ACHN (cell line): ENCODE measurements at places on chromosomes 1 and 21.

- no peak for DNase-seq
These were observed 47.1 kb downstream of the ELK4 start for GRCh38 chr1:205584732-205585131.

DNA sequence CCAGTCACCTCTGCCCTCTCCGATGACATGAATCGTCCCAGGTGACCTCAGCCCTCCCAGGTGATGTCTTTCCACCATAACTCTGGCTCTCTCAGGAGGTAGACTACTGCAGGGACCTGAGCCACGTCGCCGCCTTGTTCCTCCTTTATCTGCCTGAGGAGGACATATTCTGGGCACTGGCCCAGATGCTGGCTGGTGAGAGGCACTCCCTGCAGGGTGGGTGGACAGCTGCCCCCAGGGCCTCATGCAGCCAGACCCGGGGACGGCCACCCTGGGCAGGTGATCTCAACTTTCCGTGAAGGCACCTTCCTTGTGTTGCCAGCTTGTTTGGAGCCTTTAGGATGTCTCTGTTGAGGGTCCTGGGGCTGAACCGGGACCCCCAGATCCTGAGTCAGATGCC is 13.9 kb upstream of the ZBTB17 start:
- no peak for DNase-seq

DNA sequence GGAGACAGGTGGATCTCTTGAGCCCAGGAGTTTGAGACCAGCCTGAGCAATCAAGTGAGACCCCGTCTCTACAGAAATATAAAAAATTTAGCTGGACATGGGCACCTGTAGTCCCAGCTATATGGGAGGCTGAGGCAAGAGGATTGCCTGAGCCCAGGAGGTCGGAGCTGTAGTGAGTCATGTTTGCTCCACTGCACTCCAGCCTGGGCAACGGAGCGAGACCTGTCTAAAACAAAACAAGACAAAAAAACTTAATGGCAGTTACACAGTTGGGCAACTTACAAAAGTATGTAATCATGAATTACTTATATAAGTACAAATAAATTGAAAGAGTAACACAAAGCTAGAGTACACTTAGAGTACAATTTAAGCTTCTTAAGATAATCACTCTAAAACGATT is 25.2 kb downstream of the RC3H1 start:
- DNase-seq, result peak; percentile 18

DNA sequence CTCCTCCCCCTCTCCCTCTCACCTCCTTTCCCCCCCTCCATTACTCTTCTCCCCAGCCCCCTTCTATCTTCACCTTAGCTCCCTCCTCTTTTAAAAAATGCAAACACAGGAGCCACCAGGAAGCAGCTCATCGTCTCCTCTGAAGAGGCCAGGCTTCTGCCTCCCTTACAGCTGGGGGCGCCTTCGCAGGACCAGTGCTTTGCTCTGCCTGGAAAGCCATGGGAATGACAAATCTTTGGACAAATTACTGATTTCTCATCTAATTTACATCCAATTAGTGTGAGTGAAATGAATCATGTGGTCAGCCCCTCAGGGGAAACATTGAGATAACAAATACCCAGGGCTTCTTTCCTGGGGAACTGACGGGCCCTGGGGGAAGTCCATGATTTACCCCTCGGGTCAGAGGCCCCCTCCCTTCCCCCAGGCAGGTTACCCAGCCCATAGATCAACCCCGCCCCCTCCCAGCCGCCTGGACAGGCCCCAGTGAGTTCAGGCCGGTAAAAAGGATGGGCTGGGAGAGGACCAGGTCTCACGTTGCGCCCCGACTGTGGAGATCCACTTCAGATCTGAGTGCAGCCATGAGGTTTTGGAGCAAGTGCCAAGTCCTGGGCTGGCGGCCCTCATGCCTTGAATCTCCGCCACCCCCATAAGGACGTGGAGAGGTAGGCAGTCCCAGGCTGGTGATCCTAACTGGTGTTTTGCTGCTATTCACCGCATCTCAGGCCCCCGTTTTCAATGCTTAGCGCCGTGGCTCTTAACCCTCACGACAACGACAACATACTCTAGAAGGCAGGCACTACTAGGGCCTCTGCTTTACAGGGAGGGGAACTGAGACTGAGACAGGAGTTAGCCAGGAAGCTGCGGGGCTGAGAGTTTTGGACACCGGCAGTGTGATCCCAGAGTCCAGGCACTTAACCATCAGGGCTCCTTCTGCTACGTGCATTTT is 300.8 kb downstream of the RRAGC start:
- DNase-seq, result no peak

- DNase-seq, result no peak
These were observed 66.9 kb upstream of the ATP1A1 start for GRCh38 chr1:116306102-116306501.

GRCh38 chr1:216815260-216816131 is 92.3 kb upstream of the ESRRG start:
- no peak for DNase-seq

DNA sequence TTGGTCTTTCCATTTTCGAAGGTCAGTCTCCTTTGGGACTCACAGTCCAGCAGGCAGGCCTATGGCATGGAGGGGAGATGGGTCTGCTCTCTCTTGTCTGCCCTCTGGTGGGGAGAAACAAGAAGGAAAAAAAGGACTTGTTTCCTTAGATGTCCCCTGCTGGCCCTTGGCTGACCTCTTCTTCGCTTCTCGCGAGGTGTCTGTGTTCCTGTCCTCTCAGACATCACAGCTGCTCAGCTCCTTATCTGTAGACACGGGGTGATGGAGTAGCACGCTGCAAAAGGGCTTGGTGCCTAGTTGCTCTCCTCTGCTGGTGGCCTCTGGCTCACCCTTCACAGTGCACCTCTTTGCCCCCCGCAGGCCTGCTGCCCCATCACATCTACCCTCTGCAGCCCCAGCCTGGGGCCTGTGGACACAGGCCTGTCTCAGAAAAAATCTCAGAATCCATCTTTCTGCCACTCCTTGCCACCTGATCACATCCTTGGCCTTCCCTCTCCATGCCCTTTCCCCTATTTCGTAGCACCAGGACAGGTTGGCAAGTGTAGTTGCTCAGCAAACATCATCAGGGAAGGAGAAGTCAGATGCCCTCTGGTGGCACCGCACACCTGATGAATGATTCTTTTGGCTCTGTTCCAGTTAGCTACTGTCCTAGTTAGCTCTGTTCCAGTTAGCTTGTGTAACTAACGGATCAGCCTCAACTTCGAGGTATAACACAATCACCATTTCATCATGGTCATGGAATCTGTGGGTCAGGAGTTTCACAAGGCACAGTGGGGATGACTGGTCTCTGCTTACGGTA is 18.7 kb upstream of the AK2 start:
- peak; percentile 85 for DNase-seq

- DNase-seq, result no peak
These were observed 31.8 kb upstream of the CDC14A start for GRCh38 chr1:100320311-100321099.

GRCh38 chr21:42252325-42252654 is 33.4 kb downstream of the ABCG1 start:
- DNase-seq, result no peak

DNA sequence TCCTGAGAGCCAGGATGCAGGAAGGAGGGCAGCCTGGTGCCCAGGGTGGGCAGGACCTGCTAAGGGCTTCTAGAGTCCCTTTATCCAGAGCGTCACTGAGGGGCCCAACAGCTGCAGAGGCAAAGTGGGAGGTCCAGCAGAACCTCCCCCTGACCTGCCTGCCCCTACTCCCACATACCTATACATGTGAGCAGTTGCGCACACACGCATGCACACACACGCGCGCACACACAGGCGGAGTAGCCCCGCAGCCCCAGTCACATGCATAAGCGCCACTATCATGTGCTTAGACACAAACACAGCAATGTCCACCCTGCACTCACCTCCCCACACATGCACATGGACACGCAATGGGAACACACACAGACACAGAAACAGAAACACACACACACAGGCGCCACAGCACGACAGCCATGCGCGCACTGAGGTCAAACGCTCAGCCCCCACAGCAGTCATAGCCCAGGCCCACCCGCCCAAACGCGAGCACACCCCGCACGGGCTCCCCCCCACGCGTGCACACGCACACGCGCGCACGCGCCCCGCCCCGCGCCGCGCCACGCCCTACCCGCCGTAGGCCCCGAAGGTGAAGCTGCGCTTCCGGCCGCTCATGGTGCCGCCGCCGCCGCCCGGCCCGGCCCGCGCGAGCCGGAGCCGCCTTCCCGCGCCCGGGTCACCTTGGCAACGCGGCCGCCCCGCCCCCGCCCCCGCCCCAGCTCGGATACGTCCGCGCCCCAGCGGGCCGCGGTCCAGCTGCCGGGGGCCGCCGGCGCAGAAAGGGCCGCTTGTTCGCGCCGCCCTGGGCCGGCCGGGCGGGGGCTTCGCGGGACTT is 17.7 kb downstream of the RAP1GAP start:
- DNase-seq, result peak; percentile 25

DNA sequence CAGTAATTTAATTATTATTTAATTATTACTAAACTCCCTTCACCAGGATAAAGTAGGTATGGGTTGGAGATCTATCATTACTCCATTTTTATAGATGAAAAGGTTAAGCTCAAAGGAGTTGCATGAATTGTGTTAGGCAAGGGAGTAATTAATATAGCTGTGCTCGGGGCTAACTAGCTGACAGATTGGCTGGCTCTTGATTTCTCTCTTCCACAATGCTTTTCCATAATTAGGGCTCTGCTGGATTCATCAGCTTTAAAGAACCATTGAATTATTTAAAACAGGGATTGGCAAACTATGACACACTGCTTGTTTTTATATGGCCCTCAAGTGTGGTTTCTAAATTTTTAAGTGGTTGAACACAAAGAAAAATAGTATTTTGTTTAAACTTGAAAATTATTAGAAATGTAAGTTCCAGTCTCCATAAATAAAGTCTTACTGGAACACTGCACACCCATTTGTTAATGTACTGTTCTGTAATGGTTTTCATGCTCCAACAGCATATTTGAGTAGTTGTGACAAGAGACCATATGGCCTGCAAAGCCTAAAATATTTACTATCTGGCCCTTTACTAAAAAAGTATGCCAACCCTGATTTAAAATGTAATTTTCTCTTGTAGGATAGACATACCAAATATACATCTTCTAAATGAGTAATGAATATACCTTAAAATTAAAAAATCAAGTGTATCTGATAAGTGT is 76.4 kb downstream of the GDAP2 start:
- no peak for DNase-seq

GRCh38 chr1:109846846-109847245 is 63.8 kb upstream of the CSF1 start:
- no peak for DNase-seq

DNA sequence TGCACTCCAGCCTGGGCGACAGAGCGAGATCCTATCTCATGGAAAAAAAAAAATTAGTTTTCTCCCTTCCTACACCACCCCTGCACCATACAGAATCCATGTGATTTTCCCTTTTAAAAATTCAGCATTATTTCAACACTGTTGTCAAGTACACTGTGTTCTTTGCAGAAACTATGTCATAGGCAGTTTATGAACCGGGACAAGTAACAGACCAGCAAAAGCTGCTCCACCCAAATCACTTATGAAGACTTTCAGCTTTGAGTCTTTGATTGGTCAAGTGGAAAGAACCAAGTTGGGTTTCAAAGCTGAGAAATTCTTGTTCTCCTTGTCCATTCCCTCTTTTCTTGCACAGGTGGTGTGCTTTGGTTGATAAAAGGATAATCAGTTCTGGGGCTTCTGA is 173.0 kb downstream of the CDC7 start:
- DNase-seq, result no peak

- DNase-seq, result no peak
These were observed 104.9 kb downstream of the PTGS2 start for GRCh38 chr1:186575348-186575747.

GRCh38 chr21:35416866-35417489 is 367.9 kb upstream of the RUNX1 start:
- no peak for DNase-seq

DNA sequence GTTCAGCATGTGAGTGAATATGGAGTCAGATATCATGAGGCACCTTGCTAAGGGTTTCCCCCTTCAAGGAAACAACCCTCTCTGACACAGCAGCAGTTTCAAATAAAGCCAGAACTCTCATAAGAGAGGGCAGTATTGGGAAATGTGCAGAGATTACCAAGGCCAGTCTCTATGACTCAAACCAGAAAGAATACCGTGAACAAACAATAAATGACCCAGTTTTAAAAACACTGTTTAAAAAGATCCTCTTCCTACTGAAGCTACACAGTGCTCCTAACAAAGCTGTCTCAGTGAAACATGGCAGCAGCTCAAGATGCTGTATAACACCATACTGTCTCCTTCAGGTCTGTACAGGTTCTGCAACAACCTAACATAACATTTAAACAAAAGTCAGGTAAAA is 102.6 kb downstream of the KIAA0319L start:
- no peak for DNase-seq

GRCh38 chr1:7555391-7556185 is 215.5 kb upstream of the VAMP3 start:
- no peak for DNase-seq

- DNase-seq, result no peak
These were observed 81.6 kb upstream of the KCNE2 start for GRCh38 chr21:34282223-34282622.

- DNase-seq, result no peak
These were observed 11.3 kb downstream of the MAP7D1 start for GRCh38 chr1:36166938-36167905.

DNA sequence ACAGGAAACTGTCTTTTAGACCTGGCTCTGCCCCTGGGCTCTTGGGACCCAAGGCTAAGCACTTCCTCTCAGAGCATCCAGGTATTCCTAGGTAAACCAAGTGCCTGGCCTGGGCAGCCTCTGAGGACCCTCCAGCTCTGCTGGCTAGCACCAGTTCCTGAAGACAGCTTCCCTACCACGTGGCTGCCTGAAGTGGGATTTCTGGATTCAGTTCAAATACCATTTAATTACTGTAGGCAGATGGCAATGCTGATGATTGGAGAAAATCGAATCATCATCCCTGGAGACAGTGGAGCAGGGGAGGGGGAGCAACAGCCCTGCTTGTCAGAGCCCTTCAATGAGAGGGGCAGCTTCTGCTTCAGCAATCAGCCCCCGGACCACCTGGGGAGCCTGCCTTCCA is 11.9 kb downstream of the KIF21B start:
- no peak for DNase-seq

DNA sequence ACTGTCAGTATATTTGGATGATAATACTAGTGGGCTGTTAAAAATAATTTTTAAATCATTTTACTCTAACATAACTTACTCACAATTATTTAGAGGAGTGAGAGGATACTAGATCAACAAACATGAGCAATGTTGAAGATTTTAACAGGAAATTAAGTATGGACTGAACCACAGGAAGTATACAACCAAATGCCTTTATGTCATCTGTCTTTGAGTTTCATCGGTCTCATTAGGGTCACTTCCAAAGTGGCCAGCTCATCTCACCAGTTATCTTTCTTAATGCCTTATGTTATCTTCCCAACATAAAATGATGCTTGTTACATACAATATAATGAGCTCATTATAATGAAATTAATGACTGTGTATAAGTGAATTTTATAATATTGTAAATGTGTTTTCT is 1.5 kb upstream of the RGS1 start:
- DNase-seq, result no peak
